ENCODE measurements at places on chromosomes 4 and X.

GRCh38 chr4:3470244-3471097 lies 7.4 kb downstream of the DOK7 start:
- no peak for DNase-seq

DNA sequence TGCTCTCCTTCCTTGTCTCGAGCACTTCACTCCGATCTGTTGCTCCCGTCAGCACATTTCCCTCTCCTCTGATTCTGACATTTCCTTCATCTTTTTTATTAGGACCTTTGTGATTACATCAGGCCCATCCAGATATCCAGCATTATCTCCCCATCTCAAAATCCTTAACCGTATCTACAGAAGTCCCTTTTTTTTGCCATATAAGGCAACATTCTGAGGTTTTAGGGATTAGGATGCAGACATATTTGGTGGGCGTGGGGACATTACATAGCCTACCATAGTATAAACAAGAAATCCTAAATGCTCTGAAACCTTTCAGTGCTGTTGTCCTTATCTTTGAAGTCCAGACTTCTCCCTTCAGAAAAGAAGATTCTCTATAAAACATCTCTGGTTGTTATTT lies 505.0 kb upstream of the PITX2 start:
- no peak for DNase-seq

GRCh38 chr4:168099195-168099594 lies 6.9 kb downstream of the ANXA10 start:
- DNase-seq, result no peak

DNA sequence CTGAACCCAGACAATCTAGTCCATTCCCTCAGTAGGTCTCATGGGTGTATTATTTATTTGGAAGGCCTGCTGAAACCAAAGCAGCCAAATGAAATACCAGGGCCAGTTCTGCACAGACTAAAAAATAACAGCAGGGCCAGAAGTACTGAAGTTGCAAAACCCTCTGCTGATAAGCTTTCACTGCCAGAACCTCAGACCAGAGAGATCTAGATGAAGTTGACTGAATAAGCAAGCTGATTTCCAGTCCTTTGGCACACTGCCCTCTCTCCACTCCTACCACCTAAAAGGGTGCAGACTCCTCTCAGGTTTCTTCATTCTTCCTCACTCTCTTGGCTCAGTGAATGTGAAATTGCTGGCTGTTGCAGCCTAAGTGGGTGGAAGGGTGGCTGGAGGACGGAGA lies 276.7 kb upstream of the KLF3 start:
- no peak for DNase-seq

DNA sequence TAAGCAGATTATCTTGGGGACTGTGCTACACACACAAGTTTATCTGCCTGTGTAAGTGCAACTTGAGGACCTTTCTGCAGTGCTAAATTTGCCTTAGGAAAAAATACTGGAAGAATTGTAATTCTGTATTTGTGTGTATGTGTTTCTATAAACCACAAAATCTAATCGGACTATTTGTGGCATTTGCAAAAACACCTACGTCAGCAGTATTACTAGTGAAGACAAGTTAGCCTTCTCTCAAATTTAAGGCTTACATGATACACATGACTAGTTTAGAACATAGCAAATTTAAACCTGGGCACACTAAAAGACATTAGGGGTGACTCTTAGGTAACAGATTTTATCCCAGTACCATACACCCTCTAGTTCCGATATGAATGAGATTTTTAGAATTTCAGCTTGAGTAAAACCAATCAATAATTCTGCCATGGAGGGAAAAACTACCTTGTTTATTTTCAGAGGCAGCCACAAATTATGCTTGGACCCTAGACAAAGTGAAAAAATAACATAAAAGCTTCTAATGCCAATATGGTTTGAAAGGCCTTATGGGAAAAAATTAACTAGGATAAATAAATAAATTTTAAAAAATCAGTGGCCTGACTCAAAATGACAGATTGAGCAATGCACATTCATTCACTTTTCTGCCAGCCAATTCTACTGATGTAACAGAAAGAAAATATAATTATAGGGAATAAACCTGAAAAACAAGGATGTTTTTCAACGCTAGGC lies 176.4 kb downstream of the SNCA start:
- DNase-seq, result no peak

- peak; percentile 10 for DNase-seq
Measured at GRCh38 chrX:20252381-20253231, 14.1 kb downstream of the RPS6KA3 start.

GRCh38 chrX:98939456-98939855 lies 1470.6 kb downstream of the PCDH19 start:
- DNase-seq, result no peak

GRCh38 chr4:97142893-97143292 lies 1000.4 kb downstream of the STPG2 start:
- no peak for DNase-seq

DNA sequence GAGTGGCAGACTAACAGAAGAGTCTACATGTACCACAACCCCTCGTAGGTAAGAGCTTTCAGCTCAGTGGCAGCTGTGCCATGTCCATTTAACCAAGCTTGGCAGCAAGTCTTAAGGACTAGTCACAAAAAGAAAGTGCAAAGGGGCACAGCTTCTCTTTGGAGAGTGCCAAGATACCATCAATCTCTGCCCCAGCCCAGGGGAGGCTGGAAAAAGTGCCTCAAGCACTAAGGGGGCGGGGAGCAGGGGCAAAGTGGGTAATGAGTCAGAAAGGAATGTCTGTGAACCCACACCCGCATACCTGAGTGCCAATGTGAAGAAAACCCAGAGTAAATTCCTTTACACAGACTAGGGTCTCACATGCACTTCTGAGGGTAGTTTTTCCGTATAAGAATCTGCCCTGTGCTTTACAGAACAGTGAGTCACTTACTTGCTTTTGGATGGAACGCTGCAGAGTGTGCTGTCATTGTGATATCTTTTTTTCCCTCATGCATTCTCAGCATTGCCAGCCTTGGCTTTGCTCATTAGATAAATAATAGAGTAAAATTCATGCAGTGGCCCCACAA lies 219.8 kb downstream of the ZNF674 start:
- DNase-seq, result peak; percentile 91

Measured in kidney glomerular epithelial cell (primary cell).